Nephron progenitor cell (in vitro differentiated cells): ENCODE measurements at places on chromosomes 4 and X.
A peak's percentile ranks its signal among the peaks of the same experiment; 100 is the strongest.

- DNase-seq: no peak
Measured at GRCh38 chrX:24341795-24342194, 18.6 kb upstream of the SUPT20HL1 start.

- DNase-seq: no peak
Measured at GRCh38 chr4:86274642-86275041, 85.2 kb downstream of the MAPK10 start.

- no peak for DNase-seq
Measured at GRCh38 chr4:149885896-149886295, 70.3 kb upstream of the IQCM start.

DNA sequence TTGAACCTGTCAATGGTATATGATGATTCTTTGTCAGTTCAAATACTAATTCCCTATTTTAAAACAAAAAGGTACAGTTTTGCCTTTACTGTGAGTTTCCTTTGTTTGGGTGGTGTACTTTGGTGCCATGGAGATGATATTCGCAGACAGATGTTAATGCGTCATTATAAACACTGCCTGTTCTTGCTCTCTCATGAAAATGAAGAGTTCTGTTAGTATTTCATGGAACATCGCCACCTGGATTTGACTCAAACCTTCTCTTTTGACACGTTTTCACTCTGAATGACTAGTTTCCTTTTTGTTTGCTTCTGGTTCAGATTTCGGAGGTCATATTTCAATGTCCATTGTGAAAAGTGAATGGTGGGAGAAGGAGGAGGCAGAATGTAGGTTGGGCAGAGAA lies 6.9 kb upstream of the CTSO start:
- DNase-seq: no peak

DNA sequence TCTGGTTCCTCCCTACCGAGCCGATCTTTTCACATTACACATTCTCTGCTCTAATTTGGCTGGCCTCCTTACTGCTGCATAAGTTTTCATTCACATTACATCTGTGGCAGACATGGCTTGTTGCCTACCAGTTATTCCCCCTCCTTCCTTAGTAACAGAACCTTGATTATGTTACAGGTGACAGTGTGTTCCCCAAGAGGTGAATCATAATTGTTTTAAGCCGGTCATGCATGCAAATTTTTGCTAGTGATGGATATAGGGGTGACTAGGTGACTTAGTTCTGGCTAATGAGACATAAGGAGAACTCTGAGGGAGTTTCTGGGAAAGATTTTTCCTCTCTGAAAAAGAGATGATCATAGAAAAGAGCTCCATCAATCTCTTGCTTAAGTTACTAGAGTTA lies 8.4 kb upstream of the LAMP2 start:
- no peak for DNase-seq

DNA sequence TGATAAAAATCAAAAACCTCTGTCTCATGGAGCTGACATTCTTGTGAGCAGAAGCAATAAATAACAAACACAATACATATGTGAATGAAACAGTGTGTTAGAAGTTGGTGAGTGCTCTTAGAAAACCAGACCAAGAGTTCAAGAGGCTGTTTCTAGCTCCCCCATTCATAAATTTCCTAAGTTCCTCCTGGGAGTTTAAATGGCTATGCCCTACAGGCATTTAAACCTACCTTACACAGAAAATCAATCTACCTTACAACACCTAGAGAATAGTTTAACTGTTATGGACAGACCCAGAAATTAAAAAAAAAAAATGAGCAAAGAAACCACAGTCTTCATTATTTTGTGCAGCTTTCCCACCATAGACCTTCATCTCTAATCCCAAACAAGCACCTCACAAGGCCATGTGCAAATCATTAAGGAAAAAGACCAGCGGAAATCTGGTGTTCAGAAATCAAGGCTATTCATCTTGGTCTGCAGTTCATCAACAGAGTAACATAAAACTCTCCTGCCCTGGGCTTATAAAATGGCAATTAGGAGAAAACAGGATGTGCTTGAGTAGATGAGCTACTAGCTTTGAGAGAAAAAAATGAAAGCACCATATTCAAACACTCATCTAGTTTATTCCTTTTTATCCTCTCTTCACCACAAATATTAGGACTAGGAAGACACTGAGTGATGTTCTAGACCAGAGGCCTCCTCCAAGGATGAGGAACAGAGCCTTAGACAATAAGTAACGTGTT lies 147.2 kb downstream of the SHROOM3 start:
- DNase-seq: no peak

DNA sequence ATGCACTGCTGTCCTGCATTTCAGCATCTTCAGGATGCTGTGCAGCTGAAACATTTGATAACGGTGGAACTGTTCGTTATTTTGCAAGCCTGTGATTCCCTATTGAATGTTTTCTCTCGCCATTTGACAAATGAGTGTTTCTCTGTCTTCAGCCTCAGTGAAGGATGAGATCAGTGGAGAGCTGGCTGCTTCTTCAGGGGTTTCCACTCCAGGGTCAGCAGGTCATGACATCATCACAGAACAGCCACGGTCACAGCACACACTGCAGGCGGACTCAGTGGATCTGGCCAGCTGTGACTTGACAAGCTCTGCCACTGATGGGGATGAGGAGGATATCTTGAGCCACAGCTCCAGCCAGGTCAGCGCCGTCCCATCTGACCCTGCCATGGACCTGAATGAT lies 52.6 kb downstream of the HTT start:
- no peak for DNase-seq

DNA sequence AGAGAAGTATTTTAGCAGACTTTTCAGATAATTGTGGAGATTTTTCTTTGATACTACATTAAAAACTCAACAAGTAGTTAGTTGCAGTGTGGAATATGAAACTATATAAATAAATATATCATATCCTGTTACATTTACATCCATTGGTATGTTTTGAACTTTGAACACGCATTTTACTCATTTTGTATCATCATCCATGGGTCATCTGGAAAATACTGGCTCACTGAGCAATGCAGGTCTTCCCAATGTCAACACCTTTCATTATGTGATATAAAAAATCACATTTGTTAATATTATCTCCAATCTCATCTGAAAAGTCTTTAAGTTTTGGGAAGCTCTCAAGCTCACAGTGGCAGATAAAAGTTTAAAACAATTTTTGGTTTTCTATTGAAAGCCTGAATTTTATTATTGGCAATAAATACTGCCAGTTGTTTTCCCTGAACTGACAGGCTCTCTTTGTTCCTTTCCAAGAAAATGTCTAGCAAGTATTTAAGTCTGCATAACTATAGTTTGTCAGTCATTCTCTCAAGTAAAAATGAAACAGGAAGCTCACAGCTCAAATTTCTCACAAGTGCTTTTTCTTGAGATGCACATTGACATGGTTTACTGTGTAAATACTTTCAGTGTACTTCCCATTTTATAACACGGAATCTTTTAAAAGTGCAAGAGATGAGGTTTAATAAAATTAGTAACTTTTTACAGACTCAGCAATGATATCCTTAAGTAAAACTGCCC lies 183.5 kb upstream of the GPC4 start:
- no peak for DNase-seq

DNA sequence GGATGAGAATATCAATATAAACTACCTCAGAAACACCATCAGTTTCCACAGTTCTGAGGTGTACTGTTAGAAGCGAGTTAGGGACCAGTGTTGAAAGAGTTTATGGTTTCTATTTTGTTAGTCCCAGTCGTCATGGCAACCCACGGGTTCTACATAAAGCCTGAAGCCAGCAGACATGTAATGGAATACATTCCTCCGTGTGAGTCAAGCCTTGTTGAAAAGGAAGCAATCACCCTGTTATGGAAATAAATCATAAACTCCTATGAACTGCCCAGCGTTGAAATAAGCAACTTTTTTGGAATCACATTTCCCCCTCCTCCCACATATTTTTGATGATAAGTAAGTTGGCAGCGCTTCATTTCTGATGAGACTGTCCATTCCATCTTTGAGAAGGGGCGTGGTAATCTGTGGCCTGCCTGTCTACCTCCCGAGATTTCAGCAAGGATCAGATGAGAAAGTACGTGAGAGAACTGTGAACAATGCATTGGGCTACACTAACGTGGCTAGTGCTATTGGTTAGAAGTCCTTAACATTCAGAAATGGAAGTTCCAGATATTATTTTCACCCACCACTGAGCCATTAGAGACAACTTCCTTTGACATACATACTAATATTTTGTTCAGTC lies 40.4 kb upstream of the PDHA1 start:
- no peak for DNase-seq

DNA sequence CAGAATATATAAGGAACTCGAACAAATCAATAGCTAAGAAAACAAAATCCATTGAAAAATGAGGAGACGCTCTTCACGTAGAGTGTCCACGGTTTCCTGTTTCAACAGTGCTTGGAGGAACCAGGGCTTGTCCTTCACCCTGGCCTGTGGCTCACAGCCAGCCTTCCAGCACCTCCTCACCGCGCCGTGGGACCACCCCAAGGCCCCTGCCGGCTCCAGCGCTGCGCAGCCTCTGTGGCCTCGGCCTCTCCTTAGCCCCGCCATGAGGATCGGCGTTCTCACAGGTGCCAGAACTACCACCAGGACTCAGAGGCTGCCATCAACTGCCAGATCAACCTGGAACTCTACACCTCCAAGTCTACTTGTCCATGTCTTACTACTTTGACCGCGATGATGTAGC lies 52.5 kb upstream of the CTSO start:
- DNase-seq: no peak

DNA sequence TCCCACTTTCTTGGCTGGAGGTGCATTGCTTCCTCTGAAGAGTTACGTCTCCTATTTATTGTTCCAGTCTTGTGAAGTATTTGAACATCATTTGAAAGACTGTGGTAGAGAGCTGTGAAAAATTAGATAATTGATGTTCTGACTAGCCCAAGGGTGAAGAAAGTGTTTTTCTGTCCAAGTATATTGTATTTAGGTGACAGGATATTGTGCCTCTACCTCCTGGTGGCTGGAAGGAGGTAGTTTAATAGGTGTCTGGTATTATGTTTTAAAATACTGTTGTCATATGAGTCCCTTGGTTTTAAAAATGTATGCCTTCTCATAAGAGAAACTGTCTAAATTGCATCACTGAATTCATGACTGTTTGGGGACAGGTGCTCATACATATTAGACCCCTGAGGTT lies 226.0 kb downstream of the SPRY1 start:
- DNase-seq: no peak

DNA sequence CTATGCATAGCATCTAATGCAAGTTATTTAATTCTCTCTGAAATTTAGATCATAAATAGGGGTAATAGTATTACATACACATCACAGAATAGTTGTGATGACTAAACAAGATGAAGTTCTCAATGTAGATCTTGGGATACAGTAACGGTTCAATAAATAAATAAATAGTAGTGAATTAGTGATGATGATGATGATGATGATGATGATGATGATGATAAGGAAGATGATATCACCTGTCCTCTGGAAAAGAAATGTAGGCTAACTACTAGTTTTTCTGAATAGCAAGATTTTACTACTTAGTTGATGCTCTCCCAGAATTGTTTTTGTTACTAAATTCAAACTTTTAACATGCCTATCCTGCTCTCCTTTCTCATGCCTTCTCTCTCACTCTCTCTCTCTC lies 30.3 kb downstream of the SH3BGRL start:
- DNase-seq: no peak

DNA sequence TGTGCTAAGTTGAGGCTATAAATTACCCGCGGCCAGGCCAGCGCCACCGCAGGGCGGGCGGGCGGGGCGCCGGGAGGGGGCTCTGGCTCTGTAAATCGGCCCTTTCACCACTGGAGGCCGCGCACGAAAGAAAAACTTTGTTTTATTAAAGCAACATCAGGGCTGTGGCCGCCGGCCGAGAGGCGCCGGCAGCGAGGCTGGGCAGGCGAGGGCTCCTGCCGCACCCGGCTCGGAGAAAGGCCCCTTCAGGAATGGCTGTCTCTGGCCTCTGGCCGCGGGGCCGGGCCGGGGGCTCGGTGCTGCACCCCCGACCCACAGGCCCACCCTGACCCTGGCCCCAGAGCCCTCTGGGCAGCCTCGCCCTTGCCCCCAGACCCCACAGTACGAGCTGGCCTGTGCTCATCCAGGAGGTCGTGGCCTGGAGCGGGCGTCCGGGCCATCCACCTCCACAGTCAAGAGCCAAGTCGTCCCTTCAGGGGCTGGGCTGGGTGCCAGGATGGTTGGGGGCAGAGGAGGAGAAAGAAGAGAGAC lies 29.5 kb upstream of the FGFR3 start:
- DNase-seq: peak; percentile 53

DNA sequence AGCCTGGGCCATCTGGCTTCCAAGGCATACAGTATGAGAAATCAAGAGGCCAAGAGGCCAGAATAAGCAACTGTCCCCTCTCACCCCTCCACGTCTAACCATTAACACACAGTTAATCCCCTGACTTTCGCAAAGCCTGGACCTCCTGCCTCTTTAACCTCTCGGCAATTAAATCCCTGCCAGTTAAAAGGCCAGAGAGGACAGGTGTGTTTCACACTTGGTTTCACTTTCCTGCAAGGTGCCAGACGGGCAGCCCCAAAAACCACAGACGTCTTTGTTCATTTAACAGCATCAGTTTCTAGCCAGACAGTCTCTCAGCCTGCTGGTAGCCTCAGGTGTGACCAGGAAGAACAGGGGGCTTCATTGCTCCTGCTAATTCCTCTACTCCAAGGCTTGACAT lies 91.1 kb upstream of the KIT start:
- no peak for DNase-seq

DNA sequence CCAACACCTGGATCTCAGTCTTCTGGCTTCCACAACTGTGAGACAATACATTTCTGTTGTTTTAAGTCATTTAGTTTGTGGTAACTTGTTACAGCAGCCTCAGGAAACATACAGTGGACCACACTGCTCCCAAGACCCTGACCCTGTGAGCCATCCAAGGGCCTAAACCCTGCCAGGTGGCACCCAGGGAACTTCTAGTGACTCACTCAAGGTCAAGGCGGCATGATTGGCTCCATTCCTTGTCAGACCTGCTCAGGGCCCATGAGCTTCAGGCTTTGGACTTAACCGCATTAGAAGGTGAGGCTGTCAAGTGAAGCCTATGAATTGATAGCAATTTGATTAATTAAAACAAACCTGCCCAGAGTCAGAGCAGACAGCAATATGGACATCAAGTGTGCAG lies 165.7 kb upstream of the MAMLD1 start:
- no peak for DNase-seq

GRCh38 chrX:153380691-153381090 lies 20.5 kb downstream of the PNMA6E start:
- no peak for DNase-seq

GRCh38 chrX:889966-890651 lies 259.5 kb downstream of the SHOX start:
- DNase-seq: no peak

GRCh38 chr4:152577708-152578396 lies 42.0 kb upstream of the FBXW7 start:
- DNase-seq: no peak

GRCh38 chrX:10370976-10371375 lies 214.2 kb downstream of the CLCN4 start:
- no peak for DNase-seq

- DNase-seq: no peak
Measured at GRCh38 chr4:122816476-122816875, 10.2 kb upstream of the FGF2 start.
